ENCODE measurements at places on chromosomes 2 and 18. TPM values are rescaled to one million over a fixed set of nuclear protein-coding genes. Genes with fewer than 3 reads are reported as not detected.

GRCh38 chr2:229714080-229714735, at the start of gene DNER:
TSS of gene DNER (minus strand) at chr2:229714555. CDS start at chr2:229714423, 132 bp downstream.
- DNase-seq, result peak; percentile 32
- peaks cover 50% of the 10 kb centered on the region for H3K27me3 ChIP-seq
- no peaks in the 10 kb centered on the region for H3K36me3 ChIP-seq
- H3K4me3 ChIP-seq, result peak within 1 kb of the TSS; percentile 47

DNA sequence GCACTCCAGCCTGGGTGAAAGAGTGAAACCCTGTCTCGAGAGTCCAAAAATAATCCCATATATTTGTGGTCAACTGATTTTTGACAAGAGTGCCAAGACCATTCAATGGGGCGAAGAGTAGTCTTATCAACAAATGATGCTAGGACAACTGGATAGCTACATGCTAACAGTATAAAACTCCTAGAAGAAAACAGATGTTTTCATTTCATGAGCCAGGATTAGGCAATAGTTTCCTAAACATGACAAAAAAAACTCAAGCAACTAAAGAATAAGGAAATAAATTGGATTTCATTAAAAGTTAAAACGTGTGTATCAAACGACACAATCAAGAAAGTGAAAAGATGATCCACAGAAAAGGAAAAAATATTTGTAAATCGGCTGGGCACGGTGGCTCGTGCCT, 6.3 kb downstream of the LIMS2 start:
- no peak overlapping the region for H3K4me3 ChIP-seq
- DNase-seq, result peak; percentile 58
- no peak overlapping the region for H3K27ac ChIP-seq
- peaks cover 23% of the 10 kb centered on the region for H3K4me1 ChIP-seq

GRCh38 chr18:27789406-27789805, 387.5 kb downstream of the CDH2 start:
- H3K36me3 ChIP-seq, result no peaks in the 10 kb centered on the region
- no peak overlapping the region for H3K27ac ChIP-seq
- DNase-seq, result no peak
- peaks cover 36% of the 10 kb centered on the region for H3K27me3 ChIP-seq
- H3K4me1 ChIP-seq, result no peaks in the 10 kb centered on the region
- H3K4me3 ChIP-seq, result no peak overlapping the region

DNA sequence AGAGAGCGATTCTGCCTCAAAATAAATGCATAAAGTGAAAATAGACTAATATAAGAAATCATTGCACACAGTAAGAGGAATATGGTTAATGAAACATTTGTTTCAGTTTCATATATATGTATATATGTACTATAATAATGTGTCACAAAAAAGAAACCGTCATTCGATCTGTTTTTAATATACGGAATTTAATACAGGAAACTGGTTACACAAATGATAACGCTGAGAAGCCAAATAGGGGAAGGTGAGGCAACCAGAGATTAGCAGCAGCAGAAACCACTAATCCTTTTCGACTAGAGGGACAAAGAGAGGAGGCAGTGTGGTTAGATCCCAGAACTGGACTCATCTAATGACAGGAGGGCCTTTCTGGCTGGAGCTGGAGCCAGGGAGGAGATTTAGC, 64.2 kb upstream of the GREB1L start:
- H3K36me3 ChIP-seq, result no peaks in the 10 kb centered on the region
- H3K4me3 ChIP-seq, result no peak overlapping the region
- no peaks in the 10 kb centered on the region for H3K4me1 ChIP-seq
- H3K27me3 ChIP-seq, result no peaks in the 10 kb centered on the region
- DNase-seq, result no peak

The GREB1L gene
- 1.9 TPM for polyA plus RNA-seq

DNA sequence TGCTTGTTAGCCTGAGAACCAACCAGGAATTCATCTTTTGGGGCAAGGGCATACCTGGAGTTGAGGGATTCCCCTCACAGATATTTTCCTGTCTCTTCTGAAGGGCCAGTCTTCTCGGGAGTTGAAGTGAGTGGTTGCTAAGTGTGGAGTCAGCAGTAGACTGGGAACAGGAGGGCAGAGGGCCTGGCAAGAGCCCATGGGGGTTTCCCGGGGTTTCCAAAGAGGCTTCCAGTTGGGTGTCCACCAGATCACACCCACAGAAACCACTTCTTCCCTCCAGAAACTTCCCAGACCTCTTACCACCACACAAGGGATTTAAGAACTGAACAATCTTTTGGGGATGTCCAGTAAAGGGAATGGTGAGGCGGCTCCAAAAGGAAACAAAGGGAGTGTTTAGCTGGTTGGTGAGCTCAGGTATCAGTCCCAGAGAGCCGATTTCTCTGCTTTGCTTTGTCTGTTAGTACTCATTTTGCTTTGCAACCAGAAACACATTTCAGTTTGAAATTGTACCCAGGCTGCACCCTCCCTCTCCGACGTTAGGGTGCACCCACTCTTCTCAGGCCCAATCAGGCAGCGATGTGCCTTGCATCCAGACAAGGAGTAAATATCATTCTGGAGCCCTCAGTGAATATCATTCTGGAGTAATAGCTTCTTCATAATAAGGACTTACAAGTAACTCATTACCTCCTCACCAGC, 47.5 kb upstream of the SPATS2L start:
- no peak for DNase-seq
- H3K27ac ChIP-seq, result no peak overlapping the region

GRCh38 chr2:156687715-156688114, 251.5 kb downstream of the GPD2 start:
- no peak overlapping the region for H3K27ac ChIP-seq
- no peak overlapping the region for H3K4me3 ChIP-seq

- H3K27ac ChIP-seq, result no peak overlapping the region
- H3K36me3 ChIP-seq, result peaks cover 50% of the 10 kb centered on the region
- no peaks in the 10 kb centered on the region for H3K4me1 ChIP-seq
- H3K4me3 ChIP-seq, result no peak overlapping the region
- DNase-seq, result peak; percentile 28
These were observed 83.2 kb upstream of the FRZB start for GRCh38 chr2:182949572-182950189.

The MAP3K2 gene
- 36.7 TPM for polyA plus RNA-seq

DNA sequence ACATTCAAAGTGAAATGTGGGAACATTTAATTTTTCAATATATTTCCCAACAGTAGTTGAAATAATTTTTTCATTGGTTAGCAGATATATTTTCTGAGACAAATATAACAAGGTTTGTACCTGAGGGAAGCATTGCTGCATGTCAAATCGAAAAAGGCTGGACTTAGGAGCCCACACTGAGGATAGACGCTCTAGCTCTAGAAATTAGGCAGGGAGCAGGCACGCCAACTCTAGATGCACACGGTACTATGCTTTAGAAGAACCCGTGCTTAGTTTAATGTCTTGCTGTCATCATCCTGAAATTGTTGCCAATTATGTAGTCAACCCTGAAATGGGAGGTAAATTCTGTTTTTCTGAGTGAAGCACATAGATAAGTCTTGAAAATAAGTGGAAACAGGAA, 731.1 kb upstream of the ZNF804A start:
- no peaks in the 10 kb centered on the region for H3K27me3 ChIP-seq
- no peak for DNase-seq
- H3K4me3 ChIP-seq, result no peak overlapping the region
- no peaks in the 10 kb centered on the region for H3K36me3 ChIP-seq
- no peak overlapping the region for H3K27ac ChIP-seq
- no peaks in the 10 kb centered on the region for H3K4me1 ChIP-seq

- no peak overlapping the region for H3K4me3 ChIP-seq
- no peak overlapping the region for H3K27ac ChIP-seq
- H3K36me3 ChIP-seq, result no peaks in the 10 kb centered on the region
- no peaks in the 10 kb centered on the region for H3K27me3 ChIP-seq
- DNase-seq, result no peak
These were observed 47.4 kb downstream of the IMPA2 start for GRCh38 chr18:12028674-12029073.

GRCh38 chr18:26993568-26993967, 128.1 kb upstream of the AQP4 start:
- H3K4me1 ChIP-seq, result no peaks in the 10 kb centered on the region
- no peaks in the 10 kb centered on the region for H3K36me3 ChIP-seq
- H3K4me3 ChIP-seq, result no peak overlapping the region

DNA sequence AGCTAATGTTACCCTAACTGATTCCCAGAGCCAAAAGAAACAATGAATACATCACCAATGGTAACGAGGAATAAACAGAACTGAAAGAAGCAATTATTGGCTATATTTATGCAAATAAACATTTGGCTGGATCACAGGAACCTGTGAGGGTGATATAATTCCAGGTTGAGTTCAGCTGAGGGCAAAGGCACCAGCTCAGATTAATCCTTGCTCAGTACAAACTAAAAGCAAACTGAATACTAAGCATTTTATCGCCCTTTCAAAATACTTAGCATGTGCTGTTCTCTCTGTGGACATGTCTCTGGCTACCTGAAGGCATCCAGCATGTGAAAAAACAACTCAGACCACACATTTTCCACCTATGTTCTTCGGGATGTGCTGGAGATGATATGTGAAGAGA, 791.7 kb downstream of the METTL4 start:
- DNase-seq, result no peak
- no peaks in the 10 kb centered on the region for H3K27me3 ChIP-seq

- H3K27ac ChIP-seq, result no peak overlapping the region
- no peak overlapping the region for H3K4me3 ChIP-seq
- H3K27me3 ChIP-seq, result 0 out of 2 replicates have a peak, but pooled peaks cover 3% of the 10 kb centered on the region
- no peaks in the 10 kb centered on the region for H3K4me1 ChIP-seq
These were observed 76.0 kb downstream of the TGIF1 start for GRCh38 chr18:3525870-3526420.

The C2orf80 gene
- not detected for polyA plus RNA-seq

The SYT4 gene
- not detected for polyA plus RNA-seq

GRCh38 chr18:68666381-68666780, 48.5 kb downstream of the TMX3 start:
- DNase-seq, result peak; percentile 14
- no peaks in the 10 kb centered on the region for H3K27me3 ChIP-seq
- no peaks in the 10 kb centered on the region for H3K36me3 ChIP-seq
- peaks cover 11% of the 10 kb centered on the region for H3K4me1 ChIP-seq
- no peak overlapping the region for H3K27ac ChIP-seq

GRCh38 chr2:7709907-7710306, 792.7 kb downstream of the RNF144A start:
- peaks cover 48% of the 10 kb centered on the region for H3K4me1 ChIP-seq
- H3K4me3 ChIP-seq, result no peak overlapping the region
- peak overlapping the region; percentile 52 for H3K27ac ChIP-seq
- DNase-seq, result peak; percentile 86
- H3K36me3 ChIP-seq, result no peaks in the 10 kb centered on the region

DNA sequence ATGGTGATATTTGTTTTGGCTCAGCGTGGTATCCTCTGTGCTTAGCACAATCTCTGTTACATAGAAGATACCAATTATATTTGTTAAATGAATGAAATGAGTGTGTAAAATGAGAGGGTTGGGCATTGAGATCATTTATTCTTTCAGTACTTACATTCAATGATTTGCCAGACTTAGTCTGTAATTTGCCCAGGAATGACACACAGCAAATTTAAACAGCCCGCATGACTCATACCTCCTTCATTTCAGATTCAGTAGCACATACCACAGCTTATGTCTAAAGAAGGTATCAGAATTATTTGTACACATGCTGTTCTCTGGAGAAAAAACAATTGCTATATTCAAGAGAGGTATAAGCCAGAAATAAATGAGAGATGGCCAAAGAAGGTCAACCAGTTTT, 37.0 kb downstream of the KLHL14 start:
- H3K27ac ChIP-seq, result no peak overlapping the region
- H3K36me3 ChIP-seq, result no peaks in the 10 kb centered on the region
- no peaks in the 10 kb centered on the region for H3K27me3 ChIP-seq

The ZC3H15 gene
- polyA plus RNA-seq, result 103 TPM

GRCh38 chr2:113391073-113391472, 46.4 kb upstream of the ZNG1B start:
- no peaks in the 10 kb centered on the region for H3K4me1 ChIP-seq
- no peaks in the 10 kb centered on the region for H3K36me3 ChIP-seq
- no peak overlapping the region for H3K27ac ChIP-seq
- H3K4me3 ChIP-seq, result no peak overlapping the region

The TCF23 gene
- polyA plus RNA-seq, result not detected

- peaks cover 33% of the 10 kb centered on the region for H3K4me1 ChIP-seq
- H3K4me3 ChIP-seq, result no peak overlapping the region
- H3K36me3 ChIP-seq, result no peaks in the 10 kb centered on the region
- no peaks in the 10 kb centered on the region for H3K27me3 ChIP-seq
- DNase-seq, result no peak
These were observed 93.7 kb upstream of the SETBP1 start for GRCh38 chr18:44586782-44587524.

The HOXD13 gene
- polyA plus RNA-seq, result 1.9 TPM

- DNase-seq, result peak; percentile 68
- H3K4me1 ChIP-seq, result peaks cover 38% of the 10 kb centered on the region
- no peaks in the 10 kb centered on the region for H3K27me3 ChIP-seq
- H3K27ac ChIP-seq, result no peak overlapping the region
- H3K4me3 ChIP-seq, result no peak overlapping the region
These were observed 6.5 kb downstream of the PTMA start for GRCh38 chr2:231714639-231715498.

The NPPC gene
- 0.29 TPM for polyA plus RNA-seq

GRCh38 chr2:174223388-174223787, 24.9 kb downstream of the OLA1 start:
- H3K4me1 ChIP-seq, result no peaks in the 10 kb centered on the region
- no peak overlapping the region for H3K4me3 ChIP-seq
- H3K27me3 ChIP-seq, result no peaks in the 10 kb centered on the region
- H3K36me3 ChIP-seq, result peaks cover 10% of the 10 kb centered on the region
- DNase-seq, result no peak

- DNase-seq, result peak; percentile 14
- peak overlapping the region; percentile 50 for H3K27ac ChIP-seq
- H3K36me3 ChIP-seq, result peaks cover 36% of the 10 kb centered on the region
- H3K27me3 ChIP-seq, result no peaks in the 10 kb centered on the region
These were observed 41.9 kb downstream of the PRKD3 start for GRCh38 chr2:37282746-37283145.

The MRPL30 gene
- 22.6 TPM for polyA plus RNA-seq

DNA sequence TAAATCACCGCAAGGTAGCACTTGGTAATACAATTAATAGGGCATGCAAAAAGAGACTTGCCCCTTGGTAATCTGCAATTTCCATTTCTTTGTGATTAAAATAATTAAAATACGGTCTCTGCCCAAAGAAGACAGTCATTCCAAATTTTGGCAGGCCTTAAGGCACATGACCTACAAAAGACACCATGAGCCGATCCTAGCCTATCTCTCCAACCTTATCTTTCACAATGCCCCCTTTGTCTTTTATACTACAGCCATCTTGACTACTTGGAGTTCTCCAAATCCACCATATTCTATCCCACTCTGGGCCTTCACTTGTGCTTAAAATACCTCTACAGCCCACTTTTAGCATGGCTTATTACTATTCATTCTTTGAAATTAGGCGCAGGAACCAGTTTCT, 23.3 kb downstream of the CFAP210 start:
- H3K27me3 ChIP-seq, result no peaks in the 10 kb centered on the region
- peaks cover 9% of the 10 kb centered on the region for H3K4me1 ChIP-seq
- no peak overlapping the region for H3K27ac ChIP-seq
- no peak for DNase-seq
- no peaks in the 10 kb centered on the region for H3K36me3 ChIP-seq
- H3K4me3 ChIP-seq, result no peak overlapping the region

DNA sequence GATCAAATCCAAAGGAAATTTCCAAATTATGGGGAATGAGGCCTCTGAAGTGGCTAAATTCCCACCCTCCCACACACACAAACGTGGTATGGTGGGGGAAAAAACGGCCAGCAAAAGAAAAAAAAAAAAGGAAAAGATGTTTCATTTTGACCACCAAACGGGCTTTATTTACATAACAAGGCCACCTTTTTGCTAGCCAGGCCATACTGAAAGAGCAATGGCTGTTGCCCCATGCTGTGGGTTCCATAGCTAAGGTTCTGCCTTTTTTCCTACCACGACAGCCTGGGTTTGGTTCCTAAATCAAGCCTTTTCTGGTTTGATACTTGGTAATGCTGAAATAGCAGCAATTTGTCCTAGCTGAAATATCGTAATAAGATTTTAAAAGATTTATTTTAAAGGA, 14.0 kb upstream of the IL1B start:
- no peaks in the 10 kb centered on the region for H3K36me3 ChIP-seq
- H3K27me3 ChIP-seq, result no peaks in the 10 kb centered on the region
- no peaks in the 10 kb centered on the region for H3K4me1 ChIP-seq
- H3K4me3 ChIP-seq, result no peak overlapping the region
